ENCODE measurements at places on chromosomes 1 and 21.

GRCh38 chr1:234665975-234666605, 56.1 kb upstream of the IRF2BP2 start:
- DNase-seq = no peak

GRCh38 chr1:102529446-102529845, 532.7 kb upstream of the OLFM3 start:
- no peak for DNase-seq

DNA sequence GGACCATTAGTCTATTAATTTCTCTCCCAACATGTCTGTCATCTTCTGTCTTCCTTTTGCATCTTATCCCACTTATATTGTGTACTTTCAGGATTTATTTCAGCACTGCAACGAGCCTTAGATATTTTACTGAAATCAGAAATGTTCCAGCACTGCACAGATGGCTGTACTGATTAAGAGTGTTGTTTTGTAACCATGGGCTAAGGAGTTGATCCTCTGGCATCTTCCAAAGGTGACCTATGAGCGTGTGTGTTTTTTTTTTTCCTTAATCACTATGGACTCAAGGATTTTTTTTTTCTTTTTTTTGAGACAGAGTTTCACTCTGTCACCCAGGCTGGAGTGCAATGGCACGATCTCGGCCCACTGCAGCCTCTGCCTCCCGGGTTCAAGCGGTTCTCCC, 7.1 kb upstream of the DDX59 start:
- no peak for DNase-seq

- no peak for DNase-seq
Observed at GRCh38 chr1:77803371-77803770, 23.9 kb downstream of the MIGA1 start.

DNA sequence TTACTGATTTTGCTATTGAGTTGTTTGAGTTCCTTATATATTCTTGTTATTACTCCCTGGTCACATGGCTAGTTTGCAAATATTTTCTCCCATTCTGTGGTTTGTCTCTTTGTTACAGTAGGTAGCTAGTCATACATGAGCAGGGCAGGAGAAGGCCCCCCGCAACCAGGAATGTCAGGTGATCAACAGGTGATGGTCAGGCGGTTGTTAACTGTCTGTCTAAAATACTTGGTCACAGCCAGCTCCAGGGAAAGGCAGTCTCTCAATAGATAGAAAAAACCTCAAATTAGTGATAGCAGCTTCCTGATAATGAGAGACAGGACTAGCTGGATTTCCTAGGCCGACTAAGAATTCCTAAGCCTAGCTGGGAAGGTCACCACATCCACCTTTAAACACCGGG, 217.9 kb downstream of the RHOU start:
- no peak for DNase-seq

GRCh38 chr1:88731475-88732269, 47.6 kb downstream of the PKN2 start:
- no peak for DNase-seq

GRCh38 chr1:200376528-200376927, 33.3 kb downstream of the ZNF281 start:
- no peak for DNase-seq

DNA sequence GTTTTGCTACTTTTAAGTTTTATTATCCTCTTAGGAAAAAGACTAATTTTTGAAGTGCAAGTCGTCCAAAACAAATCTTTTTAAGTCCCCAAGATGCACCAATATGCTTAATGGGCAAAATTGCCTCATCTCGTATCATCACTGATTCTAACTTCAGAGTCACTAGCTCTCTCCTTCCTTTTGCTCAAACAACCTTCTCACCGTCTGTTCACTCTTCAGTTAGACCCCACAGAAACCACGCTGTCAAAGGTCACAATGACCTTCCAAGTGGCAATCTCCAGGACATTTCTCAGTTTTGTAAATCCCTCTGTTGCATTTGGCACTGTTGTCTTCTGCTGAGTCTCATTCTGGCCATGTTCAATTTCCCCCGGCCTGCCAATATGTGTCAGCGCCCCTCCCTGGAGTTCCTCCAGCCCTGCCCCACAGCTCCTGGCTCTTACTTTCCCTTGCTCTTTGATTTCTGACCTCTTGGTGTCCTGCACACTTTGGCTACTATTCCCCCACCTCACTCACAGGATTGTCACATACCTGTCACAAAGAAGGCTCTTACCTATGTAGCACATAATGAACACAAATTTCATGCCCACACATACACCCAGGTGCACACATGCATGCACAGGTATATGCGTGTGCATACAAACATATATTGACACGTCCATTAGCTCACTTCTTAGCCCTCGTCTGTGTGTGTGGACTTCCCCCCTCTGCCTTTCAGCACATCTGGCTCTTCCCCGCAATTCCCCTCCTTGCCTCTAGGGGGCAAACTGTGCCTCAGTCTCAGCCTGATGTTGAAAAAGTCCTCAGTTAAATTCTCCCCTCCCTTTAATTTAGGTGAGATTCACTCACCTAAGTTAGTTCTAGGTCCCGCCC, 354.0 kb upstream of the DUSP10 start:
- DNase-seq = no peak

DNA sequence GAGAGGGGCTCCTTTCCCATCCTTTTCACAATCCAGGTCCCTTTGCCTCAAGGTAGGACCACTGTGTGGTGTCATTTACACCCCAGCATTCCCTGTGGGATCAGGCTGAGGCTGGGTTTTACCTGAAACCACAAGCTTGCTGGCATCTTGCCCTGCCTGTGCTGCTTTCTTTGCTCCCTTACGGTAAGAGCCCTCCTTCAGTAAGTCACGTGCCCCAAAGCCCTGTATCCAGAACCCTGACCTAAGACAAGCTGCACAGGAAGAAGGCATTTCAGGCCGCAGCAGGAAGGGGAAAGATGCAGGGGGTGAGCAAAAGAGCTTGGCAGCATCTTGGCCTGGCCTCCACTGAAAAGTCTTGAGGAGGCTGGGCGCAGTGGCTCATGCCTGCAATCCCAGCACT, 58.4 kb downstream of the KLHDC7A start:
- DNase-seq = no peak

DNA sequence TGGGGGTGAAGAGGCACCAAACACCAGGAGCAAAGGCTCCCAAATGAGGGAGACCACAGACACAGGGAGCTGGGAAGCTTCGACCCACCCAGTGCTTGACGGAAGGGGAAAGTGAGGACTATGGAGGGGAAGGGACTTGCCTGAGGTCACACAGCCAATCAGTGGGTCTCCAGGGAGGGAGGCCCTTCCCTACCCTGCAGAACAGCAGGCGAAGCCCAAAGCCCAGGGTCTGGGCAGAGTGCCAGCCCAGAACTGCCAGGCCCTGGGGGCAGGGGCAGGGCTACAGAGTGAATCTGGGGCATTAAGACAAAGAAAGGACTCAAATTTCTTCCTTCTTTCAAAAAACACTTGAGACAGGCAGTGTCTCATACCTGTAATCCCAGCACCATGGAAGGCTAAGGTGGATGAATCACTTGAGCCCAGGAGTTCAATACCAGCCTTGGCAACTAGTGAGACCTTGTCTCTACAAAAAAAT, 45.5 kb upstream of the ECE1 start:
- DNase-seq = no peak

- no peak for DNase-seq
Observed at GRCh38 chr1:205578780-205579571, 52.8 kb downstream of the ELK4 start.

GRCh38 chr1:204147406-204148383, 4.1 kb downstream of the ETNK2 start:
- DNase-seq = no peak

- DNase-seq = no peak
Observed at GRCh38 chr1:235277709-235278108, 50.3 kb downstream of the ARID4B start.

- no peak for DNase-seq
Observed at GRCh38 chr1:88998716-88999115, 6.3 kb upstream of the KYAT3 start.

DNA sequence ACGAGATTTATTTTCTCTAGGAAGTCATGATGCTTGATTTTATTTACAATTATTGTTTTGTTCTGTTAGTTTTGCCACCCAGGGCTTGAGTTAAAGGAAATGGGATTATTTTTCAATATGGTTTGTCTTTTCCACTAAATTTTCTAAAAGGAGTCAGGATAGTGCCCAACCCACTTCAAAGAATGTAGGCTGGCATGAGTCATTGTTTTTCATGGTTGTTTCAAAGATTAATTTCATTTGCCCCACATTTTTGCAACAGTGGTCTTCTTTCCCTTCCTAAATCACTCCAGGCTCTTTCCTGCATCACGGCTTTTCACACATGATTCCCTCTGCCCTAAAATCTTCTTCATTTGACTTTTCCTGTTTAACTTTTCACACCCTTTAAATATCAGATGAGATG, 2.5 kb downstream of the SLAMF6 start:
- no peak for DNase-seq

DNA sequence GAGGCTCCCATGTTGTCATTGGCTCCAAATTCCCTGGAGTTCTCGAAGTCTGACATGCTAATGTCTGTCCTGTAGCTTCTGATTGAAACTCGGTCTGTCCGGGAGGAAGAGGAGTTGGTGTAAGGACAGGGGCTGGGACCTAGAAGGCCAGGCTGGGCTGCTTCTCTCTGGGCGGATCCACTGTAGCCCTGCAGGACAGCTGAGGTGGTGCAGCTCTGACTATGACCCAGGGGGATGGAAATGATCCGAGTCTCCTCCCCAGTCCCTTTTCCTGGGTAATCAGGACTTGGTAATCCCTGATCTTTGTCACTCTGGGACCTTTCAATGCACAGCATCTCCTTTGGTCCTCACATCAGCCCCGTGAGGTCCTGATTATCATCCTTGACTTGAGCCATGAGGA, 10.0 kb upstream of the FCMR start:
- DNase-seq = no peak

DNA sequence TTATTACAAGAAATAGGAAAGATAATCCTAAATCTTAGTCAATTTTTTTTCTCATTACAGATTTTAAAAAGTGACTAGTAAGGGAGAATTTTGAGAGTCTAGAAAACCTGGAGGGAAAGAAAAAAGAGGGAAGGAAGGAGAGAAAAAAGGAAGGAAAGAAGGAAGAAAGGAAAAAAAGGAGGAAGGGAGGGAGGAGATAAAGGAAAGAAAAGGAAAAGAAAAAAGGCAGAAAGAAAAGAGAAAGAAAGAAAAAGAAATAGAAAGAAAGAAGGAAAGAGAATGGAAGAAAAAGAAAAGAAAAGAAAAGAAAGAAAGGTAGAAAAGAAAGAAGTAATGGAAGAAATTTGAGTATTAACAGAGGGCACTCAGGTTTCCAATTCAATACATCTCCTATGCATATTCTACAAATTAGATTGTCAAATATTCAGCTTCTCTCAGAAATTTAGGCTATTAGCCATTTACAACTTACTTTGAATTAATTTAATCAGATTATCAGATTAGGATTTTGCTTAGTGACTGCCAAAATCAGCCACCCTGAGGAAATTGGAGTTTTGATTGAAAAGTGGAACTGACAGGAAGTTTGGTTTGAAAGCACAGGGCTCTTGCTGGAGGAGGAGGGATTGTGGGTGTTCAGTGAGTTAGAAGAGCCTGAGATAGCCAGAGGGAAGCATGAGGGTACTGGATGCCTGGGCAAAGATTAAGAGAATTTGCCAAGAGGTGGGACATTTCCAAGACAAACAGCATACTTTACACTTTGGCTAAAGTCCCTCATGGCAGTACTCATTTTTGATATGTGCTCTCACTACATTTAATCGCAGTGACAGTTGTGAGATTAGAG, 677.8 kb downstream of the USP25 start:
- DNase-seq = no peak

GRCh38 chr1:4021136-4021973, 121.3 kb upstream of the C1orf174 start:
- DNase-seq = no peak

GRCh38 chr1:60833173-60833572, 249.2 kb upstream of the NFIA start:
- DNase-seq = no peak

GRCh38 chr1:63935553-63935952, 161.7 kb downstream of the ROR1 start:
- DNase-seq = no peak

DNA sequence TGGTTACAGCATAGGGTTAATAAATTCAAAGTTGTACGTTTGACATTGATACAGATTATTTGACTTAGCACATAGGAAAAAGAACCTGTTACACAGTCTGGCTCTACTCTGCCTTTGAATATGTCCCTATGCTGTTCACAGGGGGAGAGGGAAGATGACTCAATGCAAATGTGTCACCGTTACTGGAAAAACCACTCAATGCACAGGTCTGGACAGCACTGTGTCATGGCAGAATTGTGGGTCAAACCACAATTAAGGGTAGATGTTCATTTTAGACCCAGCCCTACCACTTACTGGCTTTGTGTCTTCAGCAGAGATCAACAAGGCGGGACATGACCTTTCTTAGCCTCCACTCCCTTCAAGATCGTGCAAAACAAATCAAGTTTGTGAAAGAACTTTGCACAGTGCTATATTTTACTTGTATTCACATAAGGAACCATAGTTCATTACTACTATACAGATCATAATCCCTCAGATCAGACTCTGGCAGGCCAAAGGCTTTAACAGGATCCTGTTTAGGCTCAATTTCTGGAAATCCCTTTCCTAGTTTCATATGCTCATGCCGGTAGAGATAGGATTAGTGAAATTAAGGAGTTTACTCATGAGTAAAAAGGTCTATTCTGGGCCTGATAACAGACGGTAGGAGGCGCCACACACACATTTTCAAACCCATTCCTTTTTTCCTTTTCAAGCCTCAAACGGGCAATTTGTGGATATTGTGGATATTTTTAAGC, 22.1 kb downstream of the EIF2D start:
- DNase-seq = no peak

DNA sequence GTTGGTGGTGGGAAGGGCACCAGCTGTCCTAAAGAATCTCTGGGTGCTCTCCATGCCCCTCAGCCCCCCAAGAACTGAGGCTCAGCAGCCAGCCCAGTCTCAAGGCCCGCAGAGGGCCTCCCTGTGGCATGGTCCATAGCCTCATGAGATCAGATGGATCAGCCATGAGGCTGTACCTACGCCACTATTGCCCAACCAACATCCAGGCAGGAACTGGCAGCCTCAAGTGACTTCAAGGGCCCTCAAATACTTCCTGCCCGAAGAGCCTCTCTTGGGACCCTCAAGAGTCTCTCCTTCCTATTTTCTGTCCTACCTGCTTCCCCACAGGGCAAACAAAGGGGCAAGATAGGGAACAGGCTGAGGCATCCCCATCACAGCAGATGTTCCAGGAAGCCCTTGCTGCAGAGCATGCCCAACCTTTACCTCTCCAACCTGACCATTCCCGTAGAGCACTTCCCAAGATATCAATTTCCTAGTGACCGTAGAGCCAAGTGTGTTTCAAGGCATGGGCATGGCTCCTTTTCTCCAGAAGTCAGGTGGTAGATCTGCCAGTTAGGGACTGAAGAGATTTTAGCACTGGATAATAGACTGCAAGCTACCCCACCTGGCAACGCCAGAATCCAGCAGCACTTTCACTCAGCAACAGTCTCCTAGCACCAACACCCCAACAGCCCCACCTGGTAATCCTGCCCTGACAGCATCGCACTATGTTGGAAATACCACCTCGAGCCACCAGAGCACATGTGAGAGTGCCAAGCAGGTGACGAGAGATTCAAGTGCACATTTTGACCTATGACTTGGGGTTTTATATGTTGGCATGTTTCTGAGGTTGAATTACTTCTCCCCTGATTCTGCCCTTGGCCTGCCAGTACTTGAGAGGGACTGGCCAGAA, 13.7 kb upstream of the MFSD2A start:
- no peak for DNase-seq

GRCh38 chr21:32867597-32867996, 96.0 kb upstream of the PAXBP1 start:
- DNase-seq = no peak

GRCh38 chr1:31552489-31552888, 23.8 kb upstream of the TINAGL1 start:
- no peak for DNase-seq
